ENCODE measurements at places on chromosomes 3 and 15.

DNA sequence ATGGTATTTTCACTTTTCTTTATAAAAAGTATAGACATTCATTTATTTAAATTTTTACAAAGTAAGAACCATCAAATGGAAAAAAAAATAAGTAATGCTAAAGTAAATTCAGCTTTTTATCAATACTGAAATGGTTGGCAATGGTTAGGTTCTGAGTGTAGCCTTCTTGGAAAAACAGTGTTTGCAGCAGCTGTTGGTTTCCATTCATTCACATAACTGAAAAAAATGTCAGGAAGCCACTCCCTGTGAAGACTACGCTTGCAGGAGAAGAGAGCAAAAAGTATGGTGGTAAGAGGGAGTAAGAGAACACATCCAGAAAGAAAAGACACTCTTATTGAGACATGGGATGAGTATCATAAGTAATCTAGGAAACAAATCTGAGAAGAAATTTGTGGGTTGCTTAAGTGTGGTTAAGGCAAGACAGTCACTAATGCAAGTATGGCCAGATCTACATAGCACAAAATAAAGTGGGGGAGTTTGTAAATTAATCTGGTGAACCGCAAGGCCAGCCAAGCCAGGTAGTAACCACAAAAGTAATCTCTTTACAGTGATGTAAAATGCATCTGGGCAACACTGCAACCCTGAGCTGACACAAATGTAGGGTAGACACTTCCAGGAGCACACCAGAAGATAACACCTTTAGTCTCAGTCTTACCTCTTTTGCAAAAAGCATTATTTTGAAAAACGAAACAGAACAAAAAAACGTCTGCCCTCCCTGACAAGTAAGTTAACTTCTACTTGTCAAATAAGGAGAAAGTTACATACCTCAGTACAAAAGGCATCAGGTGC is 133.7 kb downstream of the IGSF11 start:
- no peak for DNase-seq

DNA sequence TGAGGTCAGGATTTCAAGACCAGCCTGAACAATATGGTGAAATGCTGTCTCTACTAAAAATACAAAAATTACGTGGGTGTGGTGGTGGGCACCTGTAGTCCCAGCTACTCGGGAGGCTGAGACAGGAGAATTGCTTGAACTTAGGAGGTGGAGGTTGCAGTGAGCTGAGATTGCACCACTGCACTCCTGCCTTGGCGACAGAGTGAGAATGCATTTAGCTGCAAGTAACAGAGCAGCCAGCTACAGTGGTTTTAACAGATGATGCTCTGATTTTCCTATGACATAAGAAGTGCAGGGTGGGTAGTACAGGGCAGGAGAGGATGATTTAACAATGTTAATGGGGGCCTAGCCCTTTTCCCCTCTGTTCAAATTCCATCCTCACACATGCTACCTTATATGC is 267.9 kb downstream of the RPLP1 start:
- DNase-seq, result no peak

DNA sequence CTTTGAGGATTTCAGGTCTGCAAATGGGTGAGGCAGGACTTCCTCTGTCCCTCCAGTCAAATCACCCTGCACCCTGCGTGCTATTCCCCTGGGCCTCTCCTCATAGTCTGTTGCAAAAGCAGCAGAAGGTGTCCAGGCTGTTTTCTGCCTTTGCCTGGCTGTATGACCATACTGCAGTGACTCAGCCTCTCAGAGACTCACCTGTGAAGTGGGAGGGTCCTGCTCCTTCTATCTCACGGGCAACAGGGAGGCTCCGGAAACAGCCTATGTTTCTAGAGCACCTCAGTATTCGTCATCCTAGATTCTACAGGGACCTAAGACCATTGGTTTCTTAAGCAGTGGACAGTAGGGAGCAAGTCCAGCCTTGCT is 216.4 kb downstream of the TLE3 start:
- no peak for DNase-seq

GRCh38 chr15:69852482-69852881 is 245.2 kb downstream of the TLE3 start:
- DNase-seq, result no peak

GRCh38 chr3:11607816-11608215 is 35.9 kb downstream of the VGLL4 start:
- no peak for DNase-seq

- no peak for DNase-seq
Measured at GRCh38 chr3:30753766-30754165, 140.7 kb downstream of the GADL1 start.

DNA sequence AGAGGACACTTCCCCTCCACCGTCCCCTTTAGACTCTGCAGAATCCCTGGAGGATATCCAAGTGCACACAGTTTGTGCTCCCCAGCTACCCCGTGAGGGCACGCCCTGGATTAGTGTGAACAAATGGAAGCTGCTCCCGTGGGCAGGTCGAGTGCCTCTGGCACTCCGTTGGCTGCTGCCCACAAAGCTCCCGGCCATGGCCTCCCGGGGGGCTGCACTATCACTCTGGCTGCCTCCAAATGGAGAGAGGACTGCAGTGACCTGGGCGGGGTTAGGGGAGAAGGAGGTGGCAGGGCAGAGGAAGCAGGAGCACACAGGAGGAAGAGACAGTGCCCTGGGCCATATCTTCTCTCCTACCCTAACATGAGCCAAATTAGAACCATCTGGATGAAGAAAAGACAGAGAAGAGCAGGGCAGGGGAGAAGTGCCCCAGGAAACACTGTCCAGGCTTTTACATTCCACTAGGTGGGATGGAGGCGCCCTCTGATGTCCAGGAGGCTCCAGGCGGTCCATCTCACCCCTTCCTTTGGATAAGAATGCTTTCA is 29.4 kb upstream of the ACAD9 start:
- no peak for DNase-seq

- no peak for DNase-seq
Measured at GRCh38 chr3:150365132-150365604, 42.9 kb upstream of the TSC22D2 start.

DNA sequence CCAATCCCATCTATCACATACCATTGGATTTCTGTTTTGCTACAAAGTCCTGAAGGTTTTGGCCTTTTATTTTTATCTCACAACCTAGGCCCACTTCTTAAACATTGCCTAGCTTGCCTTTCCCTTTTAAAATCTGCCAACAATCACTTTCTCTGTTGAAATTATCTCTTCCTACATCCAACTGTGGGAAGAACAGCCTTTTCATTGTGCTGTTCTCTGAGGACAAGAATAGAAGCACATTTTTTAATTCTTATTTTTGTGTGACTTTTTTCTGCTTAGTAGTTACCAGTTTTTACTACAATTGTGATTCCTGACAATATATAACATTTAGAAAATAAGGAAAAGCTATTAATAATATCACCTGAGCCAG is 159.2 kb downstream of the CNTN6 start:
- no peak for DNase-seq

GRCh38 chr3:191085091-191085490 is 114.0 kb upstream of the OSTN start:
- no peak for DNase-seq

DNA sequence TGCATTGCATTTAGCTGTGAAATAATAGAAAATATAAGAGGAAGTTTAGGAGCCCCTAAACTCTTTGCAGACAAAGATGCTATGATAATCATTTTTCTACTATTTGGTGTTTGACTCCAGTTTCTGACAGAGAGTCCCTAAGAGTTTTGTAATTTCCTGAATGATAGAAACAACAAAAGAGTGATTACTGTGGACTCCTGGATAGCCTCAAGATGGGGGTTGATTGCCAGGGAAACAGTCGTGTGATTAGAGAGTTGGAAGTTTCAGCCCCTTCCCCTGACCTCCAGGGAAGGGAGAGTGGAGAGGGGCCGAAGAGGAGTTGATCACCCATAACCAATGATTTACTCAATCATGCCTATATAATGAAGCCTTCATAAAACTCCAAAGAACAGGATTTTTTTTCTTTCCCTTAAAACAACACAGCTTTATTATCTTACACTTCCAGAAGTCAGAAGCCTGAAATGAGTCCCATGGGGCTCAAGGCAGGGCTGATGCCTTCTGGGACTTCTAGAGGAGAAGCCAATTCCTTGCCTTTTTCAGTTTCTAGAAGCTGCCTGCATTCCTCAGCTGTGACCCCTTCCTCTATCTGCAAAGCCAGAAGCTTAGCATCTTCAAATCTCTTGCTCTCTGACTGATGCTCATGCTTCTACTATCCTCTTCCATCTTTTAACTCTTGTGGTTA is 292.3 kb upstream of the ZPLD1 start:
- no peak for DNase-seq

DNA sequence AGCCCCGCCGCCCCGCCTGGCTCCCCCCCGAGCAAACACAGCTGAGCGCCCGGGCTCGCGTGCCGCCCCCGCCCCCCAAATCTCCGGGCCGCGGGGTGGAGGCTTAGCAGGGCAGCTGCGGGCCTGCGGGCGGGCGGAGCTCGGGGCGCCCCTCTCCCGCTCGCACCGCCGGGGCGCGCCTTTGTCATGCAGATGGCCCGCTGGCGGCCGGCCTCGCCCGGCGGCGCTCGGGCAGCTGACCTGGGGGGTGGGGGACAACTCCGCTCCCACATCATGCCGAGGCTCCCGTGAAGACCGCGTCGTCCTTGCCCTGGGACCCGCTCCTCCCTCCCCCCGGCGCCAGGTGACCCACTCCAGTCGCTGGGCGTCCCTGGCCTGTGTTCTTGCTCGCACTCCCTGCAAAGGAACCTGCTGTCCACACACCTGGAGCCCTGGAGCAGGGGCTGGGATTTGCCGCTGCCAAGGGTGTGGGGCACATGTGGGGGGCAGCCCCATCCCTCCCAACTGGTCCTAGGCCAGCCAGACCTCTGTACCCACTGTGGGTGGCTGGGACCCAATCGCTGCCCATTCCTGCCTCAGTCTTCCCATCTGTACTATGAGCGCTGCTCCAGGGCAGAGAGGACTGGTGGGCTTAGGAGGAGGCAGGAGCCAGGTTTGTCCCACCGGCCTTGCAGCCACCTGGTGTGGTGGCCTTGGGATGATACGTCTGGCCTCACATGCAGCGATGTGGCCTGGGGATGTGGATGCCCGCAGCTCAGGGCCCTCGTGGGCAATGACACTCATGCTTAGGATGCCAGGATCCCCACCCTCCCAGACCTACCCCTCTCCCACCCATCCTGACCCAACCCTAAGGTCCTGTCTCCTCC is 33.5 kb downstream of the DNAJB8 start:
- no peak for DNase-seq

GRCh38 chr3:121692010-121692699 is 31.5 kb upstream of the HCLS1 start:
- DNase-seq, result no peak

DNA sequence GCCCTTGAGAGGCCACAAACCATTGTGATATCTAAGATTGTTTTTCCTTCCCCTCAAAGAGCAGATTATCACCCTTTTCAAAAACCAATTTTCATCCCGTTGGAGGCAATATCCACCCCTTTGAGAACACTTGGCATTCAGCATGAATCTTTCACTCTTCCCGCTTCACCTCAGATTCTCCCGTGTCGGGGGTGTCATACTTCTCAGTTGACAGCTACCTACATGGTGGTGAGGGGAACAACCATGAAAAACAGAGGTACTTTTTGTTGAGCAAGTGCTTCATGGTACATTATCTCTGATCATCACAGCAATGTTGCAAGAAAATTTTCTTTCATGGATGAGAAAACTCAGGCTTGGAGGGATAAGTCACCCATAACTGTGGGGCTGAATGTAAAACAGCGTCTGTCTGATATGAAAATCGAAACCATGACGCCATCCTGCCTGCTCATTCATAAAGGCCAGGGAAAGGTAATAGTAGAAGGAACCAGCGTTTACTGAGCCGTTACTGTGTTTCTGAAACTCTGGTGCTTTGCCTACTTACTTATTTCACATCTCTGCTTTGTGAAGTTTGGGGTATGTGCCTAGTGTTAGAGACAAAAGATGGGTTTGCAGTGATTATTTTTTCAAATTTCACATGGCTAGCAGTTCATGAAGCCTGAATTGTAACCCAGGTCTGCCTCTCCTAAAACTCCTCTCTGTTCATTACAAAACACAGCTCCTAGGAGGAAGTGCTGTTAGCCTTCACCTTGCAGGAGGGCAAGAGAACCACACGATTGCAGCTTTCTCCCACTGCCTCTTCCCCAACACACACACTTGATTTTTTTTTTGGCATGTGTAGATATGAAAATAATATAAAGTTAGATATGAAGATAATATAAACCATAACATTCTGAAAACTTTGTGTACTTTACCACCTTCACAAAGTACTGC is 35.4 kb downstream of the SV2B start:
- DNase-seq, result no peak

GRCh38 chr3:126201168-126201567 is 20.8 kb upstream of the ALDH1L1 start:
- DNase-seq, result no peak

DNA sequence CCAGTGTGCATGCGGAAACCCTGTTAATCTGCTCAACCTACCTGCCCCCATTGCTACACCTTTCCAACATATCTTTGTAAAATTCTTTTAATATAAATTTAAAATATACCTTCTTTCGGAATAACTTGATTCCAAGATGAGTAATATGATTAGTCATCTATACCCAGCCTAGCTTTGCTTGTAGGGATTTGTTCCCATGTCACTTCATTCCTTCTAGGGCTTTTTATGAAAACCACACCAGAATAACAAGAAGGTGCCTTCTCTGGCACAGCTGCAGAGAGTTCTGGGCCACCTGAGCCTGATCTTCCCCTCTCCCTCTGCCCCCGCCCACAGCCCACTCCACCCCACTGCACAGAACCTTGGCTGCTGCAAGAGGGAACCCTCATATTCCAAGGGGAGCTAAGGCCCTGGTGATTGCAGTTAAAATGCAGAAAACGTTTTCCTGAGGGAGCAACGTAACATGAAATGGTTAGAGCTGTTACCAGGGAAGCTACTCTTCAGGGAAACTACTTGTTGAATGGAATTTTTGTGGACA is 38.6 kb upstream of the HACD2 start:
- DNase-seq, result no peak

- DNase-seq, result no peak
Measured at GRCh38 chr15:55256281-55257011, 33.2 kb downstream of the RAB27A start.

DNA sequence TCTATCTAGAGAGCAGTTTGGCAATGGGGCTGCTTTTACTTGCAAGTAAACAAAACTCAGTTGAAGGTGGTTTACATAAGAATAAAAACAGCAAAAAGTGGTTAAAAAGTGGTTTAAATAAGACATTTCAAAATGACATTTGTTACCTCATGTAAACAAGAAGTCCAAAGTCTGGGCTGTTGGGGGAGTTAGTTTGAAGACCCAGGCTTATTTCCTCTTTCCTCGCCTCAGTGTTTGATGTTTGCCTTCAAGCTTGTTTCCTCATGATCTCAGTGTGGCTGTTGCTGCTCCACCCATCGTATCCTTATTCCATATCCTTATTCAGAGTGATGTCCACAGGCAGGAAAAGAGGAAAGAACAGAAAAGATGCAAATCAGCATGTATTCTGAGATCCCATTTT is 15.2 kb downstream of the CGNL1 start:
- no peak for DNase-seq

DNA sequence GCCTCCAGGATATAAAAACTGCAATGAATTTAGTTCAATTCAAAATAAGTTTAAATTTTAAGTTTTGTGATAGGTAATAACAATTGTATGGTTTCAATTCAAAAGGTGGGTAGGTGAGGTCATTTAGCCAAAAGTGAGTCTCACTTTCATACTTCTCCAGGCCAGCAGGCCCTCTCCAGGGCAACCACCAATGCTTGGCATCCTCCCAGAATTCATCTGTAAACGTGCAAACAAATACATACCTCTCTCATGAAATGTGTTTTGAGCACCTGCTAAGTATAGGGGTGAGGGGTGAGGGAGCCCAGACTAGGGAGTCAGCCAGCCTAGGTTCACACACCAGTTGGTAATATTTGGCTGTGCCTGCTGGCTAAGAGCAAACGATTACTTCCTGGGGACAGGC is 22.0 kb upstream of the RBSN start:
- DNase-seq, result no peak

- DNase-seq, result no peak
Measured at GRCh38 chr15:77688693-77689092, 56.0 kb upstream of the LINGO1 start.

All from NCI-H1694 treated with DMSO at 0.1 percent for 48 hours (cell line).